HFF-Myc (cell line): ENCODE measurements at places on chromosomes 1 and 21.

DNA sequence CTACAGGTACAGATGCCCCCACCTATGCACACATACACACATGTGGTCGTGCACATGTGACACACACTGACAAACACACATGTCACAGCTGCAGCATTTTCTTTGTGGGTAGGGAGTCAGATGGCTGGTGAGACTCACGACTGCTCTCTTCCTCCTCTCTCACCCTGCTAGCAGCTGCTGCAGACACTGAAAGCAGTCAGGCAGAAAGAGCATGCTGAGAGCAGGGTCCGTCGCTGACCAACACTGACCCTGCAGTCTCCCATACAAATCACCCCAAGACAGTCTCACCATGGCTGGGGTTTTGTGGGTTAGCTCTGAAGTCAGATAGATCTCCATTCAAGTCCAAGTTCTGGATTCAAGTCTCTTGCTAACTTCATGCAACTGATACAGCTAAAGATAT lies 188.3 kb downstream of the ASTN1 start:
- no peak for DNase-seq

DNA sequence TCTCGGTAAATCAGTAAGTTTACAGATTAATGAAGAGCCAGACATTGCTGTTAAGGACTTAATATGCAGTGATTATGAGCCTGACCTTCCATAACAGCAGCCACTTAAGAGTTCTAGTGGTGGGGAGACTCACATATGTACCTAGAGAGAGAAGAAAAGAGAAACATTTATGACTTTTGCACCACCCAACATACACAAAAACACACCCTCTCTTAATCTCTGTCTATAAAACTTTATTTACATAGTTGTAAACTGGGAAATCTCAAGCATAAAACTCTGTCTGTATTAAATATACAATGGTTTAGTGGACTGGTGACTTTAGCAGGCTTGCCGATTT lies 347.4 kb upstream of the ADGRL2 start:
- DNase-seq, result no peak

GRCh38 chr1:92017656-92018055 lies 12.1 kb upstream of the EPHX4 start:
- no peak for DNase-seq

GRCh38 chr1:44924835-44925464 lies 61.4 kb downstream of the EIF2B3 start:
- DNase-seq, result peak; percentile 52

- no peak for DNase-seq
These were observed 647.9 kb upstream of the CAMK1G start for GRCh38 chr1:208935517-208936187.

DNA sequence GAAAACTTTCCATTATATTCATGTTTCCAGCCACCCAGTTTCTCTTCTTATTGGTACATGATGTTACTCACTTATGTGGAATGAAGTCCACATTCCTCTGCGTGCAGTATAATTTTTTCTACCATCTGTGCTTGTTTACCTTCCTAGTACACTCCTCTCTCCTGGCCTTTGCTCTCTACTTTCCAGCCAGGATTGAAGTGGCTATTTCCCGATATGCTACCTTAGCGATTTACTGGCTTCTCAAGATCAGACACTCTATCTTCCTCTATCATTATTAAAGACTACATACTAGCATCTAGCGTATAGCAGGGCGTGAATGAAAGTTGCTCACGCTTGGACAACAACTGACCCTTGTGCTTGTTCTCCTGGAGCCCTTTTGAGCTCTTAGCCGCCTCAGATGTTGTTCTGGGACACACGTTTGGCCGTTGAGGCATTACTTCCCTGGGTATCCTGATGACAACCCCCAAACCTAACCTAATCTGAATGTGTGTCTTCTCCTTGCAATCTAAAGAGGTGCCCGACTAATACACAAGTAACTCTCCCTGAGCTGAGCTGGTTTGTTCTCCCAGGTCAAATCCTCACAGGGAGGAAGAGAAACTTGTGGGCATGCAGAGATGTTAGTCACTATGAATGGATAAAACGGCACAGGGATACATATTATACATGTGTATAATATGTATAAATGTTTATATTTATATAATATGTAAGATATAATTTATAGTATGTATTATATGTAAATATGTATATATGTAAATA lies 13.4 kb upstream of the MTARC2 start:
- DNase-seq, result peak; percentile 50

DNA sequence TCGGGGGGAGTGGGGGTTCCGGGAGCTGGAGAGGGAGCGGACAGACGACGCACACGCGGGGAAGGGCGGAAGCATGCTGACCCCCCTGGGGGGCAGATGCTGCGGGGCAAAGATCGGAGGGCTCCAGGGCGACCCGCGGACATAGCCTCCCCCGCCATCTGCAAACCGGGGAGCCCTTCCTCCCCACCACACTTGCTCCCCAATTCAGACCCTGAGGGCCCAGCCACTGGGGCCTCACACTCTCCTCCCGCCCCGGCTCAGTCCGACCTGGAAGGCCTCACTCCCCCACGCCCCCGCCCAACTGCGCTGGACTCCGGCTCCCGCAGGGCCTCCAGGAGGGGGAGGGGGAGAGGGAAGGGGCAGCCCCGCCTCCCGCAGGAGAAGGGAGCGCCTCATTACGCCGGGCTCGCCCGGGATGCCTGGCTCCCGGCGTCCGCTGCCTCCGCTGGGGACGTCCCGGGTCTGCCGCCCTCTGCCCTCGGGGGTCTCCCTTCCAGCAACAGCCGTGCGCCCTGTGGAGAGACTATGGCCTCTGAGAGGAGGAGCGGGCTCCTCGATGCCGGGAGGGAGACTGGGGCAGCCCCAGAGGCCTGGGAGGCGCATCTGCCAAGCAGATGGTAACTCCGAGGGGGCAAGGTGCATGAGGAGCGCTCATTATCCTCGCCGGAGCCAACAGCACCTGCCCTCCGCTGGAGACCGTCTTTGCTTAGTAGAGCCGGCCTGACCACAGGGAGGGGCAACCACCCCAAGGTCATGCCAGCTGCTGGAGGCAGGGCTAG lies 636 bp upstream of the CAMK2N1 start:
- DNase-seq, result no peak
